ENCODE measurements at places on chromosomes 6 and 20.

DNA sequence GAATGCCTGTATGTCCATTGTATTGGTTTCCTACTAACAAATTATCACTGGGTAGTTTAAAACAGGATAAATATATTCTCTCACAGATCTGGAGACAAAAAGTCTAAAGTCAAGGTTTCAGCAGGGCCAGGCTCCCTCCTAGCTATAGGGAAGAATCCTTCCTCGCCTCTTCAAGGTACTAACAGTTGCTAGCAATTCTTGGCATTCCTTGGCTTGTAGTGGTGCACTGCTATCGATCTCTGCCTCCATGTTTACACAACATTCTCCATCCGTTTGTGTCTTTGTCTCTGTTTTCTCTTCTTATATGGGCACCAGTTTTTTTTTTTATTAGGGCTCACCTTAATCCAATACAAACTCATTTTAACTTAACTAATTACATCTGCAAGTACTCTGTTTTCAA lies 48.9 kb downstream of the OR2B6 start:
- no peak for DNase-seq

GRCh38 chr20:62737271-62737811 lies 28.7 kb downstream of the NTSR1 start:
- no peak for DNase-seq

- DNase-seq: no peak
Observed at GRCh38 chr6:89921197-89921596, 26.9 kb downstream of the GJA10 start.

GRCh38 chr6:63663147-63663955 lies 27.7 kb downstream of the PHF3 start:
- DNase-seq: no peak

DNA sequence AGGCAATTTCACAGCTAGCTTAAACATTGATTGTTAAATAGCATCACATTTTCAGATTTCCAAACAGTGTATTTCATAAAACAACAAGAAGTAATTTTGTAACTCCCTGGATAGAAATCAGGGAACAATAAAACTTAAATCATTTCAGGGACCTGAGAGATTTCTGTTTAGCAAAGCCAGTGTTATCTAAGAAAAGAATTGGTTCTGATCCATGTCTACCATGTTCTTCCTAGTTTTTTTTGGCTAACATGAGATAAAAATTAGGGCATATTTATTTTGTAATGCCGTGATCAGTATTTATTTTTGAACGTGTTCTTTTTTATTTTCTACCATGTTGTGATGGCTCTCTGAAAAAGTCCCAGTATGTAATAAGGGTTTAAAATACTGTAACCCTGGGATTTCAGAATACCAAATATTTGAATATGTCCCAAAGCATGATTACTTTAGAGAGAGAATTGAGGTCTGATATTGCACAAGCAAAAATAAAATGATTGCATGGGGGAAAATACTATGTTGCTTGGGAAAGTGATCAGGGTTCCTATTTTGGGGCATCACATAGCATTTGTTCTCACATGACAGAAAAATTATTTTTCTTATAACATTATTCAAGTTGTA lies 188.7 kb upstream of the CEP162 start:
- no peak for DNase-seq

- DNase-seq: no peak
Observed at GRCh38 chr20:9392892-9393857, 121.2 kb upstream of the LAMP5 start.

- no peak for DNase-seq
Observed at GRCh38 chr20:58453391-58453790, 61.8 kb downstream of the APCDD1L start.

DNA sequence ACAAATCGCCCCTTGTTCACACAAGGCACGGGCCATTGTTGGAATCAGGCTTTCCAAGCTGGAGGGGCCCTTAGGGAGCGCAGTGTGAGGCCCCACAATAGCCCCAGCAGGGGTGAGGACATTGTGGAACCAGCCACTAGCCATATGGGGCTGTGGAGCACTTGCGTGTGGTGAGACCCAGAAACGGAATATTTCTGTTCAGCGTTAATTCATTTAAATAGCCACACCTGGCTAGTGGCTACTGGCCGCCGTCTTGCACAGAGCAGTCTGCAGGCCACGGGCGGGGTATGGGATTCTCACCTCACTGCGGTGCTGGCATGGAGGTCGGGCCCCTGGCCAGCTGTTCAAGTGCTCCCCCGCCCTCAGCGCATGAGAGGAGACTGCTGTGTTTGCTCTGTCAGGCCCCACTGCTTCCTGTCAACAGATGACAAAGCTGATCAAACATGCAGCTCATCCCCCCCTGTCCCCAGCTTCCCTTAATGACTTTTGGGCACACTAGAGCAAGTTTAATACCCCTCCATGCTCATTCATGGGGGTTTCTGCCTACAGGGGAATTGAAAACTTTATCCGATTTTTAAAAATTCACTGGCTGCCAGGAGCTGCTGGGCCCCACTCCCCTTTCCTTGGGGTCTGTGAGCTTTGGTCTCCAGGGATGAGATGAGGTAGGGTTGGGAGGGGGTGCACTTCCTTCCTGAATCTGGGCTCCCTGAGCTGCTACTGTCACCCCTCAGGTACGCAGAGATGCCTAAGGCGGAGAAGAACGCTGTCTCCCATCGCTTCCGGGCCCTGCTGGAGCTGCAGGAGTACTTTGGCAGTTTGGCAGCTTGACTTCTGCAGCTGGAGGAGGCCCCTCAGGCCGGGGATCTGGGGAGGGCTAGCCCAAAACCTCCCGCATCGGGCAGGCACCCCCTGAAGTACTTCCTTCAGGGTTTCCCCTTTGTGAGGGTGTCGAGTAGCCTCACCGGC lies 13.6 kb downstream of the ITPA start:
- DNase-seq: no peak

GRCh38 chr20:57714409-57715267 lies 4.8 kb upstream of the PMEPA1 start:
- no peak for DNase-seq

GRCh38 chr6:11938285-11938890 lies 73.7 kb upstream of the HIVEP1 start:
- DNase-seq: no peak

GRCh38 chr6:139129284-139129683 lies 5.6 kb upstream of the HECA start:
- no peak for DNase-seq

DNA sequence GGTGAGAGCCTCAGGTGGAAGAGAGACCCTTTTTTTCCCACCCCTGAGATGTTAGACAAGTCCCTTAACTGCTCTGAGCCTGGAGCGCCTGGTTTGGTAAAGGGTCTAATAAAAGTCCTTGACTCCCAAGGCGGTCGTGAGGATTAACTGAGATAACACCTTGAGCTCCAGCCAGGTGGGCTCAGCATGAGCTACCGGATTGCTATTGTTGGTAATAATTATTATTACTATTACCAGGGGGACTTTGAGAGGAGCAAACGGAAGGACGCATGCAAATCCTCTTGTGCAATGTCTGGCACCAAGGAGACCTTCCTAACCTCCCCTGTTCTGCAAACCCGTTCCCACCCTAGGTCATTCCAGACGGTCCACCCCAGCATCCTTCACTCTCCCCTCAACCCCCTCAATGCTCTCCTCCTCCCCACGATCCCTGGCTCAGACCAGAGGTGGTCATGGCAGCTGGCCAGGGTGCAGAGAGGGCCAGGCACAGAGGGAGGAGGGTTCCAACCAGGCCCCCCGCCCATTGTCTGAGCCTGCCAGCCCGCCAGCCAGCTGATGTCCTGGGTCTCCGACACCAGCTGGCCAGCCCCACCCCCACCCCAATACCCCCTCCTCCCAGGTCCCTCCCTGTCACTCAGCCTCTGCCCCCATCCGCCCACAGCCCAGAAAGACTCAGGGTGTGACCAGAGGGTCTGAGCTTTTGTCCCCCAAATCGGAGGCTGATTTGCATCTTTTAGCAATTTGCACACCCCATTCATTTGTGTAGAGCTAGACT lies 14.3 kb upstream of the CBFA2T2 start:
- no peak for DNase-seq

DNA sequence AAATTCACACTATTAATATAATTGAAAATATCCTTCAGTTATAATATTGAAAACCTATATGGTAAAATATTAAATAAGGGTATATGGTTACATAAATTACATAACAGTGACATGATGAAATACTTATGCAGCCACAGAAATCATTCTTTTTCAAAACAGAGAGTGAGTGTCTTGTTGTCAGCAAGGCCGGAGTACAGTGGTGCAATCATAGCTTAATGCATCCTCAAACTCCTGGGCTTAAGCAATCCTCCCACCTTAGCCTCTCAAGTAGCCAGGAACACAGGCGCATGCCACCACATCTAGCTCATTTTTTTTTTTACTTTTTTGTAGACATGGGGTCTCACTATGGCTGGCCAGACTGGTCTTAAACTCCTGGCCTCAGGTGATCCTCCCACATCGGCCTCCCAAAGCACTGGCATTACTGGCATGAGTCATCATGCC lies 40.4 kb downstream of the FAM8A1 start:
- DNase-seq: no peak

DNA sequence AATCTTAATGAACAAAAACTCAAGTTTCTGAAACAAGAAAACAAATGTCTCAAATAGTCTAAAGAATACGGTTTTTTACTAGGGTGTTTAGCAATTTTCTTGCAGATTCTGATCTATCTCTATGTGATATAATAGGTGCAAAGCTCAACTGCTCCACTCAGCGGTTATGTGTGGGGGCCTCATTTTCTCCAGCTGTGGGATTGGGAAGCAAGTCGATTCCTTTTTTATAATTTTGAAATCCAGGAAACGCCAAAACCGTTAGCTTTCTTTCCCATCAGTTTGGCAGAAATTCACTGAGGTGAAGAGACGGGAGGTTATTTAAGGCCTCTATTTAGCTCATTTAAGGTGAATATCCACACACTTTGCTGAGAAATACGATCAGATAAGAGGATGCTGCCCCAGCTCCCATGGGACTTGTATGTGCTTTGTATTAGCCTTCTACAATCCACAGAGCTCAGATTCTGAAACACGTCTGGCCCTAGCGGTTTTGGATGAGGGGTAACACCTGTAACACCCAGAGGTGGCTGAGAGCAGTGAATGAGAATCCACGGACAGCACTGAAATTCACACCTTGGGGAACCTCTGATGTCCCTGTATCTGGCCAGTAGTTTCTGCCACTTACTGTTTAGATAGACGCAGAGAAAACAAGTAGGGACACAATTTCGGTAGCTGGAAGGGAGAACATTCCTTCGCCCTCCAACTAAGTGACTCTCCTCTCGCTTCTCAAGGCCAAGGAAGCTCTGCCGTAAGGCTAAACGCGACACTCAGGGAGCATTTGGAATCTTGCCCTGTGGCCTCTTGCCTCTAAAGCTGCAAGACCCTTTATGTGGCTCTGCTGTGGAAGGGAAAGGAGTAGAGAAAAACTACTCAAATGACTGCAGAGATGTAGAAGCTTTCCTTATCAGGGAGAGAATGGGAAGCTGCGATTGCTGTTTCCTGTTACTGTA lies 6.5 kb upstream of the BCAS4 start:
- no peak for DNase-seq

GRCh38 chr6:87430499-87430898 lies 22.7 kb downstream of the CFAP206 start:
- DNase-seq: no peak

DNA sequence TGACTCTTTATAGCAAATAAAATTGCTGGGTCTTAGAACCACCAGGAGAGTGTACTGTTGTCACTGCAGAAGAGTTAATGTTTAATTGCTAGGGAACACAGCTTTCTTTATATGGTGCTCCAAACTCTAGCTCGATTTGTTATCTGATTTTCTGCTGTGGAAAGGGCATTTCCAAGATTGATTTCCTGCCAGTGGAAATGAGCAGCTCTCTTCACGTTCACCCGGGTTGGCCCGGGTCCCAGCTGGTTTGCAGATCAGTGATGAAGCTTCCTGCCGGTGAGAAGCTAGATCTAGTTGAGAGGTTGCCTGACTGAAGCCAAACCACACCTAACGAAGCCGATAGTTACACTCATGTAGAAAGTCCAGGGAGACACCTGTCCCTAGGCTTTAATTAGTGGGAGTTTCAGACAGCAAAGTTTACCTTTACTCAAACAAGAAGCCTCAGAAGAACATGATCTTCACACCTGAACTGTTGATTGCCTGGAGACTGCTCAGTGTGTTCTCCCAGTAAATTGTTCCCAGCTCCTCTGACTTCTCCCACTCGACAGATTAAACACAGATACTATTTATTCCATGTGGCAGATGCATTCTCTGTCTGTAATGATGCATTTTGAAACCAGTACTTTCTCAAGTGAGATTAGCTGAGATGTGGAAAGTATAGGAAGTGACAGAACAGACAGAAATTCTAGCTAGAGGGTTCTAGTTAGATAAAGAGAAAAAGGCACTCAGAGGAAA lies 27.8 kb downstream of the PAQR8 start:
- DNase-seq: no peak

GRCh38 chr6:71544906-71545305 lies 256.3 kb downstream of the OGFRL1 start:
- no peak for DNase-seq

DNA sequence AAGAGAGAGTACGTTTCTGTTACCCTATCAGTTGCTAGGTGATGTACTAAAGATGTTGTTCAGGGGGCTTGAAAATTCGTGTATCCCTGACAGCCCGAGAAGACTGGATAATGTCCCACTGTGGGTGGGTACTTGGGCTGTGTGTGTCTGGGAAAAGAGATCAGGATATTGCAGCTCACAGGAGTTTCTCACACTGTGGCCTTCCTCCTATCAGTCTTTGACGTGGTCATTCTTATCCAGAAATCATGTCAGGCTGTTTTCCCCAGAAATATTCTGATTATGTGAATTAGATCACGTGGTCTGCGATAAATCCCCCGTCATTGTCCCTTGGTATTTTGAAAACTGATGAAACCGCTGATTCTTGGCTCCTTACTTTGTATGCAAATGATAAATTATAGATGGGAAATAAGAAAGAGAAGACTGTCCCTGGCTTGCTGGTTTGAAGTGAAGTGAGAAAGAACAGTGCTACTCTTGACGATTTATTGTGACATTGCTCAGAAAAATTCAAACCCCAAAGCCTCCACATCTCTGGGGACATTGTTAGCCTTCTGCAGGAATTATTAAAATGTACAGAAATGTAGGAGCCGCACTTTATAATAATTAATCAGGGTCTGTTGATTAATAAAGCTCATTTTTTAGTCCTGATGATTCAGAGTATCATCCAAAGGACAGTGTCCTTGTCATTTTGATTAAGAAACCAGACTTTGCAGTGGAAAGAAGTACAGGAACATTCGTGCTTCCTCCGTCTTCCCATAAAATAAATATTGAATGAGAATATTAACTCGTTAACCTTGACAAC lies 167.5 kb upstream of the TSHZ2 start:
- DNase-seq: no peak

GRCh38 chr20:18263723-18264122 lies 24.6 kb upstream of the ZNF133 start:
- DNase-seq: no peak

GRCh38 chr6:16178351-16178750 lies 49.5 kb downstream of the MYLIP start:
- DNase-seq: no peak

- DNase-seq: no peak
Observed at GRCh38 chr6:56065408-56065807, 182.0 kb downstream of the COL21A1 start.

Measured in esophagus squamous epithelium (tissue), 5 donors.